Daoy (cell line): ENCODE measurements at places on chromosomes 3 and 15.

GRCh38 chr15:69299943-69300588, 1.4 kb downstream of the PAQR5 start:
- DNase-seq = no peak

GRCh38 chr15:39709941-39710340, 72.7 kb downstream of the FSIP1 start:
- no peak for DNase-seq

DNA sequence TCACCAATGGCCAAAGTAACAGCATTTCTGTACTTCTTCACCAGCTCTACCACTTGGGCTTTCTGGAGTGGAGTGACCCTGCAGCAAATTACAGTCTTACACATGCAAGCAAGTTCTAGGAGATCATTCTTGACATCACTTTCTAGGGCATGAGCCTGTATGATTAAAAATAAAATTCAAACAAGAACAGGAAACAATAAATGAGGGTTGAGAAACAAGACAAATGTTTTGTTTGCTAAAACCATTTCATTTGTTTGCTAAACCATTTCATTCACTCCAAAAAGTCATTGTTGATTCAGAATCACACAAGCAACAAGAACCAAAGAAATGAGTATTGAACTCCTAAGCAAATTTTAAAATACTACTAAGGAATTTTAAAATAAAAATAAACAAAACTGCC, 220.9 kb downstream of the ATP8B4 start:
- no peak for DNase-seq

GRCh38 chr3:196168808-196169391, 42.3 kb downstream of the ZDHHC19 start:
- no peak for DNase-seq

GRCh38 chr3:72593881-72594397, 254.3 kb downstream of the SHQ1 start:
- DNase-seq = no peak

- DNase-seq = no peak
These were observed 52.9 kb downstream of the TLNRD1 start for GRCh38 chr15:81053621-81054020.

- no peak for DNase-seq
These were observed 3.1 kb downstream of the ABHD14B start for GRCh38 chr3:51970606-51971300.

DNA sequence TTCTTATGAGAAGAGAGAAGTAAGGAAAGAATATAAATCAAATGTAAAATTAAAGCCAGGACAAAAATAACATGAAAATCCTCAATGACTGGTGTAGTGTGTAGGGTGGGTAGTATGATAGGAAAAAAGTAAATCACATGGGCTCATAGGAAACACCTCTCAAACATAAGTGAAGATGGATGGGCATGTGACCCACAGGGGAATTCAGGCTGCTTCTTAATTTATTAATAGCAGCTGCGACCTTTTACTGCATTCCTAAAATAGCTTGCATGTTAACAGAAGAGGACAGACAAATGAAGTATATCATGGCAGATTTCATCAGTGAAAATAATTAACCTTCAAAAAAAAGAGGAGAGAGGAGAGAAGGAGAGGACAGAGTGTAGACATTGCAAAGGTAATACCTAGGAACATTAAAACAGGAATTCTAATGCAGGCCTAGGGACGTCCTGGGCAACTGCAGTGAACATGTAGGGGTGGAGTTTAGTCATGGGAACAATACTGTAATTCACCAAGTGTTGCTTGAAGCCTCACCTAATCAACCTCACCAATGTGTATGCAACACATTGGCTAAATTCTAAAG, 132.9 kb downstream of the KCNMB2 start:
- DNase-seq = no peak

GRCh38 chr3:11390411-11391131, 118.4 kb downstream of the ATG7 start:
- DNase-seq = no peak

DNA sequence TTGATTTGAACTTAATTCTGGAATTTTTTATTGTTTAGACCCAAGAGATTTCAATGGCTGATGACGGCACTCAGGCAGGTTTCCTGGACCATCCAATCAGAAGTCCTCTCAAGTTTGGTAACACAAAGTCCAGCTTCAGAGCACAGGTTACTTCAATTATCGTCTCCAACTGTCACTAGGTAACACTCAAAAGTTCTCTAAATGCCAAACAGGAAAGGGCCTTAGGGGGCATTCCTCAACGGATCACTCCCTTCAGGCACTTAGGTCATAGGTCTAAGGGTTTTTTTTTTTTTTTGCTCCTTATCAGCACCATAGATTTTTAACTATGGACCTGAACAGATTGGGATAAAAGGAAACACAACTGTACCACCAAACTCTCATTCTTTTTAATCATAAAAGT, 85.8 kb downstream of the MEIS2 start:
- DNase-seq = no peak

GRCh38 chr15:81347910-81348309, 24.0 kb upstream of the STARD5 start:
- DNase-seq = no peak

DNA sequence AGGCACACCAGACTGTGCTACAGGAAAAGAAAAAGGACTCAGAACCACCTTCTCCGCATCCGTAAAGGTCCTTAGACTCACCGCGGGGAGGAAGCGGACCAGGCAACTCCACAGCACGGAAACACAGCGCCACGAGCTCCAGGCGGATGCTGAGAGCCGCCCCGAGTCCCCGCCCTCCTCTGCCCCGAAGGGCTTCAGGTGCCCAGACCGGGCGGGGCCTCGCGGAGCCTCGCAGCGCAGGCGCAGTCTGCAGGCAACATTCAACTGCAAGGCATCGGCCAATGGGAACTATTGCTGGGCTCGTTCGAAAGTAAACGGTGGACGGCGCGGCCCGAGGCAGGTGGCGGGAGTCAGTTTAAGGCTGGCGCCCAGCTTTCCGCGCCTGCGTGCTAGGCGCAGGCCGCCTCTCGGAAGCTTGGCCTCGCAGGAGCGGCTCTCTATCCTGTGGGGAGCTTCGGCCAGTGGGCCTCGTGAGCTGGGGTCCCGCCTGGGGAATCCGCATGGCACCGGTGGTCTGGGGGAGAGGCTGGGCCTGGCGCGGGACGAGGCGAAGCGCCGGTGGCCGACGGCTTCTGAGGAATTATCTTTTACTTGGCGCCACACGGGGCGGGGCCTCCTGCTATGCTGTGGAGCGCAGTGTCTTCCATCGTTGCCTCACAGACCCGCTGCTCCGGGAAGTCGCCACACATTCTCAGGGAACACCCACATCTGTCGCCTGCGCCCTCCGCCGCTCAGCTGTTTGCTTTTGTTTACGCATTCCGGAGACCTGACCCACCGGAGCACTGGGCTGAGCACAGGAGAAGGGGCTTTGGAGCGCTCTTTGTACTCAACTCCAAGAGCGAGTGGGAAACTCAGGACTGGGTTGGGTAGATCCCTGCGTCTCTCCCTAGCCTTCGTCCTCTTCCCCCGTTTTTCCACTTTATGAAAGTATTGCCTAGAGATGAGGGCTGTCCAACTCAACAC, at the start of gene TRIM59:
Gene TRIM59, minus strand, starts transcription at position 151 of the 963 bp plus-strand sequence. CDS start 10,603 bp downstream, outside the sequence.
- DNase-seq = peak; percentile 81

DNA sequence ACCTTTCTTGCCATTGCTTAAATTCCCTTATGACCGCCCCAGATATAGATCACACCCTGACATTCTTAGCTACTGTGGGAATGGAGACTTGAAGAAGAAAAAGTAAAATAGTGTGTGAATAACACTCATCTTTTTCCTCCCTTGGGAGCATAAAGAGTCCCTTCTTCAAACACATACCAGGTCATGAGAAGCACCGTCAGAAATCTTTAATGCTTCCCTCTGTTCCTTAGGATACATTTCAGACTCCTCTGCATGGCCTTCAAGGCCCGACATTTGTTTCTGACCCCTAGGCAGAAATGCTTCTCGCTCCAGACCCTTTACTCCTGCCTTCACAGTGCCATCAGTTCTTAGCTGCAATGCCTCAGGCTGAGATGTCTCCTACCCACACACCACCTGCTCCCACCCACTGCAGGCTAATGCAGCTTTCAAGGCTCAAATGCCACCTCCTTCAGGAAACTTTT, 143.8 kb upstream of the IL12A start:
- DNase-seq = no peak

DNA sequence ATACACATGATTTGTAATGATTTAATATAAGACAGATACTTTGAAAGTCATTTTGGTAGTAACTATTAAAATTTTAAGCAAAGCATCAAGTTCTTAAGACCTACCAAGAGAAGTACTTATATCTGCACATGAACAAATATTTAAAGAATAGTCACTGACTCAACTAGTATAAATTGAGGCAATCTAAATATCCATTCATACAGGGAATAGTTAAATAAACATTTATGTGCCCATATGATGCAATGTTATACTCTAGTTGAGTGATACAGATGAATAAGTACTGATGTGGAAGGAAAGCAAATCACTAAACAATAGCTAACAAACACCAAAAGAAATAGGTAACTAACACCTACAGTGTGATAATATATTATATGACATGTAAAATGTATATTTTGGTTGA, 527.7 kb downstream of the EPHA3 start:
- no peak for DNase-seq

GRCh38 chr3:100226712-100227429, 33.9 kb upstream of the TBC1D23 start:
- DNase-seq = no peak

DNA sequence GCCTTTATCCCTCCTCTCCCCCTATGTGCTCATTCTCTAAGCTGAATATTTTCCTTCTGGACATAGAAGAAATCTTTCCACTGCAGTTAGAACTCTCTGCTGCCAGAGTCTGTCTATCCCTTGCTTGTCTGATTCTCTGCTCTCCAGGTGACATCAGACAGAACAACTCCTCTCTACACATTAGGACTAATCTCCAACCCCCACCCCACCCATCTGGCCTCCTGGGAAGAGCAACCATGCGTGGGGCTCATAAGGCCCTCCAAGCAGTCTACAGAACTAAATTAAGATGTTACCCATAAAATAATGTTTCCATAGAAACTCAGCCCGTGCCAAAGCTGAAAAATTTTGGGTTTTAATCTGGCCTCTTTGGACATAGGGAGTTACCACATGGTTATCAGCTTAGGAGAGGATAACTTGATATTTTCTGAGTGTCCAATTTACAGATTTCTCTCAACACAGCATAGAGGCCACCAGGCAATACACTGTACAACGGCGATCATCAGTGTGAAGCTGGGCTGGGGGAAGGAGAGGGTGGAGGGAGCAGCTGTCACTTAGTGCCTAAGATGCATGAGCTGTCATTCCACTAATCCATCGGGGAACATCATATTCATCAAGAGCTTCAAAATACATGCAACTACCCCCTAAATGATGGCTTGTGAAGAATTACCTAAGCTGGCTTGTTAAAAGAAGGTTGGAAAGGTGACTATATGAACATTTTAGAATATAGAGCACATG, 199.4 kb downstream of the CLSTN2 start:
- DNase-seq = no peak

DNA sequence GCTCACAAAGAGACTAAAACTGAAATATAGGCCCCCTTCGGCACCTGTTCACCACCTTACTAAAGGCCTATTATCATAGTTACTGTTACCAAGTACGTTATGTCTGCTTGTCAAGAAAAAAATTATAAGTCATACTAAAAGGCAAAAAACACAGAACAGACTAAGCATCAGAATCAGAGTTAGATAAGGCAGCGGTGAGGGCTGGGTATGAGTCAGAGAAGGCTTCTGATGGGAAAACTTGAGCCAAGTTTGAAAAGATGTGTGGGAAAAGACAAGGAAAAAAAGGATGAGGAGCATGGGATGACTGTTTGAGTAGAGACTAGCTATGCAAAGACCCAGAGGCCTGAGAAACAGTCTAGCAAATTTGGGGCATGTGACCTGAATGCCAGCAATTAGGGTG, 387.2 kb upstream of the SGO1 start:
- no peak for DNase-seq

GRCh38 chr3:30098653-30099455, 507.5 kb upstream of the TGFBR2 start:
- DNase-seq = peak; percentile 31
